Uterus (tissue), 4 donors: ENCODE measurements at places on chromosomes 11 and 22. TPM values are rescaled to one million over a fixed set of nuclear protein-coding genes. Genes with fewer than 3 reads are reported as not detected.

- no peak for DNase-seq
These were observed 608.1 kb upstream of the CADM1 start for GRCh38 chr11:116112087-116112935.

The NOX4 gene
- 12.3 TPM for total RNA-seq

The DUSP8 gene
- 1.9 TPM for total RNA-seq

The OR51E2 gene
- total RNA-seq = 0.69 TPM

The ALDH3B1 gene
- 2.3 TPM for total RNA-seq

The OR8H1 gene
- not detected for total RNA-seq

DNA sequence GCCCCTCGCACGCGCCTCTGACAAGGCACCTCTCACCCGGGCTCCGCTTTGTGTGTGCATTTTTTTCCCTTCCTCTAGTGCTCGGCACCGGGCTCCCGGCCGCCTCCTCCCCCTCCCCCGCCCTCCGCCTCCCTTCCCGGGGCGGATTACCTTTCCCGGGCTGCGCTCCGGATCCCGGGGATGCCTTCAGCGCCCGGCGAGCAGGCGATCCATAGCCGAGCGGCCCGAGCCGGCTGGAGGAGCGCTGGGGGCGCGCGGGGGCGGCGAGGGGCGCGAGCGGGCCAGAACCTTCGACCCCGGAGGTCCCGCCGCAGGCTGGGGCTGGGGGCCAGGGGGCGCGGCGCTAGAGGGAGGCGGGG is 282 bp downstream of the MPPED2 start:
- peak; percentile 44 for DNase-seq

- peak; percentile 14 for DNase-seq
These were observed 9.5 kb downstream of the TSKU start for GRCh38 chr11:76792505-76793264.

DNA sequence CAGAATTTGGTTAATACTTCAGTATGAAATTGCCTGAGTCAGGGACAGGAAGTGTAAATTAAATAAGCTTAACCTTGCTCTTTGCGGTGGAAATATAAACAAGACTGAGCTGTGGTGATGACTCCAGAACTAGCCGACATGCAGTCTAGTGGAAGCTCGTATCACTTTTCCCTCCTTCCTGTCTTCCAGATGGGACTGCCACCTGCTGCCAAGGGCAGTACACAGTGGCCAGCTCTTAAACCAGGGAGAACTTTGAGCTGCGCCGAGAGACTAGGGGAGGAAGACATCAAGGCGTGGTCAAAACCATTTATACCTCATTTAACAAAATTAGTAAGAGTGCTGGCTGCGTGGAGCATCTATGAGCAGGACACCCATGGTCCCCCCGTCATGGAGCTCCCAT is 31.3 kb upstream of the CTTN start:
- no peak for DNase-seq

GRCh38 chr22:24076091-24076867 is 65.2 kb downstream of the CABIN1 start:
- DNase-seq = no peak

The FAM111B gene
- not detected for total RNA-seq

The ZNF280A gene
- not detected for total RNA-seq

DNA sequence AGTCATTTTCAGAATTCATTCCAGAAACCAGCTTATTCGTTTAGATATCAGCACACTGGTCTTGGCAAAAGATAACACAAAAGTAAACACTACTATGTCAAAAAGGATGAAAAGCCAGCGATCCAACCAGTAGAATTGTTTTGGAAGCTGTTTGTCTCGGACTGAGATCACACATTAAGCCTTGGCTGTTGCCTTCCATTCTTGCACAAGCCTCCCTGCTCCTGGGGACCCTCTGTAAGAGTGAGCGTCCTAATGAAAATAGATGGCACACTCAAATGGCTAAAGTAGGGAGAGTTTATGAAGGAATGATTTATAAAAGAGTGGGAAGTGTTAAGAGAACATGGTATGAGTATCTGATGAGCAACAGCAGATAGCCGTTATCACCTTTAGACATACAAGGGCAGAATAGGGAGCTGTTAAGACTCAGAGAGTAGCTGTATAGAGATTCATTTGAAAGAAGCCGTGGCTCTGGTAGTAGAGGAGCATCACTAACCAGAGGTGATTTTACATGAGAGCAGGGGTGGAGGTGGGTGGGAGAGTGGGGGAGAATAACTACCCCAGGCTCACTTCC is 25.2 kb downstream of the PDE3B start:
- no peak for DNase-seq

DNA sequence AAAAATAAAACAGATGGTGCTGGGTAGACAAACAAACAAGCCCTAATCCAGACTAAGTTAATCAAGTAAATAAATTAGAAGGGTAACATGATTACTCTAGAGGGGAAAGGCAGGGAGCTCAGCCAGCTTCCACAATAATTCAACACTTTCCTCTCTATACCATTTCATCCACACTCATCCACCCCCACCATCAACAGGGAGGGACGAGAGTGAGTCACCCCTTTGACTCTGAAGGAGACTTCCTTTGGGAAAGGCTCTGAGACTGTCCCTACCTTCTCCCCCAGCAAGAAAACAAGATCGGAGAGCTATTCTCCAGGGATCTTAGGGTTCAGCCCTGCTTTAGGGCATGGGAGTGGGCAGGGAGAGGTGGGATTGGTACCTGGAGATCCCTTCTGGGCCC is 33.1 kb downstream of the TRIM66 start:
- no peak for DNase-seq

- no peak for DNase-seq
These were observed 39.5 kb downstream of the B3GAT1 start for GRCh38 chr11:134372536-134372935.

GRCh38 chr11:92424281-92424680 is 199.7 kb downstream of the FAT3 start:
- no peak for DNase-seq

The KLHL22 gene
- 48.2 TPM for total RNA-seq

- DNase-seq = no peak
These were observed 474.4 kb downstream of the BRD1 start for GRCh38 chr22:49353235-49353634.

The NXPE4 gene
- not detected for total RNA-seq
